ENCODE measurements at places on chromosomes 13 and 19. TPM values are rescaled to one million over a fixed set of nuclear protein-coding genes. Genes with fewer than 3 reads are reported as not detected.

Gene SYDE1
- 100 TPM for total RNA-seq

- no peaks in the 10 kb centered on the region for H3K4me1 ChIP-seq
- ATAC-seq: no peak
- H3K27me3 ChIP-seq: peaks cover 19% of the 10 kb centered on the region
- H3K4me3 ChIP-seq: no peak overlapping the region
- no peaks in the 10 kb centered on the region for H3K36me3 ChIP-seq
- H3K27ac ChIP-seq: no peak overlapping the region
Observed at GRCh38 chr19:51676566-51677083, 16.5 kb upstream of the SPACA6 start.

DNA sequence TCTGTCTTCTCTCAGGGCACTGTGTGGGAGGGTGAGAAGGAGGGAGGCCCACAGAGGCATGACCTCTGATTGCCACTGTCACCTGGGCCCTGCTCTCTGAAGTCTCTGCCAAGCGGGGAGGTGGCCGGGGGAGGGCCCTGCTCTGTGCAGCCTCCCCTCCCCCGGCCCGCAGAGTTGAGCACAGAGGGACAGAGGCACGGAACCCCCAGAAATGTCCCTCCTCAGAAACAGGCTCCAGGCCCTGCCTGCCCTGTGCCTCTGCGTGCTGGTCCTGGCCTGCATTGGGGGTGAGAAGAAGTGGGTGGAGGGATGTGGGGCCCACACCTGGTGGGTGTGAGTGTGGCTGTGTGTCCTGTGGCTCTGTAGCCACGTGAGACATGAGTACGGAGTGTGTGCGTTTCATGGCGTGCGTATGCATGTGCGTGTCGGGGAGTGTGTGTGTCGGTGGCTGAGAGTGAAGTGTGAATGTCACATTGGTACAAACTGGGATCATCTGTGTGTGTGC is at the start of gene APOC4:
TSS of gene APOC4 (plus strand) at position 171 of the 505 bp plus-strand sequence. CDS start at position 212, 41 bp downstream.
- no peak within 1 kb of the TSS for H3K27ac ChIP-seq
- H3K36me3 ChIP-seq: no peaks in the 10 kb centered on the region
- no peak within 1 kb of the TSS for H3K4me3 ChIP-seq
- no peaks in the 10 kb centered on the region for H3K4me1 ChIP-seq
- H3K27me3 ChIP-seq: no peaks in the 10 kb centered on the region

Gene RNF17
- 0.42 TPM for total RNA-seq

DNA sequence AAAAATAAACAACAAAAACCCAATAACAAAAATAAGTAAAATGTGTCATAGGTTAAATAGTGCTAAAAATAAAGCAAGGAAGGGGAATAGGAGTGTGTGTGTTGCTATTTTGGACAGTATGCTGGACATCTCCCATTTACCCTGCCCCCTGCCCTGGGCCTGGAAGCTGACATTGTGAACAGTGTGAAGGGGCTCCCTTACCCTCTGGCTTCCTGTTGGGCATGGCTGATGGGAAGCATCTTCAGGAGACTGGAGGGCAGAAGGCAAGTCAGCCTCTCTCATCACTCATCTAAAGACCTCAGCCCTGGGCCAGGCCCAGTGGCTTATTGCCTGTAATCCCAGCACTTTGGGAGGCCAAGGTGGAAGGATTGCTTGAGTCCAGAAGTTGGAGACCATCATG is 26.7 kb downstream of the KCTD15 start:
- H3K4me1 ChIP-seq: no peaks in the 10 kb centered on the region
- no peak overlapping the region for H3K4me3 ChIP-seq
- H3K27ac ChIP-seq: no peak overlapping the region
- H3K27me3 ChIP-seq: no peaks in the 10 kb centered on the region

GRCh38 chr13:45179428-45179827 is 21.4 kb downstream of the KCTD4 start:
- H3K4me3 ChIP-seq: no peak overlapping the region
- H3K27ac ChIP-seq: no peak overlapping the region
- H3K36me3 ChIP-seq: no peaks in the 10 kb centered on the region
- no peaks in the 10 kb centered on the region for H3K4me1 ChIP-seq
- no peaks in the 10 kb centered on the region for H3K27me3 ChIP-seq

Gene CYP4F2
- not detected for total RNA-seq

Gene DDX39A
- 31.4 TPM for total RNA-seq

Gene PTGER1
- 0.93 TPM for total RNA-seq

DNA sequence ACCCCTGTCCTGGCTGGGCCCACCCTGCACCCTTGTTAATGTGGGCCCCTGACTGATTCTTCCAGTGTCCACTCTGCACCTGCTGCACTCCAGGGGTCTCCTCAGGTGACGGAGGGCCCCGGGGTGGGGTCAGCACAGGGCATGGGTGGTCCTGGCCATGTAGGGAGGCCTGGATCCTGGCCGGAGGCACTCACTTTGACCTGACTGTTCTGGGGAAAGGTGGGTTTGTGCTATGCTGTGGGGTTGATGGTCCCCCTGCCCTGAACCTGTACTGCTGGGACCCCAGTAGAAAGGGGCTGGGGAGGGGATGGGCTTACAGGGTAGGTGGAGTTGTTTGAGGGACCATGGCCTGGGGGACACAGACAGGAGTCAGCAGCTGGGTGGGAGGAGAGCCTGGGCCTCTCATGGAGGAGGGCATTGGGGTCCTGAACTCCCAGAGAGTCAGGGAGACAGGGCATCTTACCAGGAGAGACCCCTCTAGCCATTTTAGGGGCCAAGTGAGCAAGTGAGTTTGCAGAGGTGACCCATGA is 25.8 kb upstream of the CEACAM1 start:
- no peak overlapping the region for H3K27ac ChIP-seq
- peaks cover 23% of the 10 kb centered on the region for H3K27me3 ChIP-seq
- H3K4me3 ChIP-seq: no peak overlapping the region
- no peaks in the 10 kb centered on the region for H3K4me1 ChIP-seq
- no peaks in the 10 kb centered on the region for H3K36me3 ChIP-seq

DNA sequence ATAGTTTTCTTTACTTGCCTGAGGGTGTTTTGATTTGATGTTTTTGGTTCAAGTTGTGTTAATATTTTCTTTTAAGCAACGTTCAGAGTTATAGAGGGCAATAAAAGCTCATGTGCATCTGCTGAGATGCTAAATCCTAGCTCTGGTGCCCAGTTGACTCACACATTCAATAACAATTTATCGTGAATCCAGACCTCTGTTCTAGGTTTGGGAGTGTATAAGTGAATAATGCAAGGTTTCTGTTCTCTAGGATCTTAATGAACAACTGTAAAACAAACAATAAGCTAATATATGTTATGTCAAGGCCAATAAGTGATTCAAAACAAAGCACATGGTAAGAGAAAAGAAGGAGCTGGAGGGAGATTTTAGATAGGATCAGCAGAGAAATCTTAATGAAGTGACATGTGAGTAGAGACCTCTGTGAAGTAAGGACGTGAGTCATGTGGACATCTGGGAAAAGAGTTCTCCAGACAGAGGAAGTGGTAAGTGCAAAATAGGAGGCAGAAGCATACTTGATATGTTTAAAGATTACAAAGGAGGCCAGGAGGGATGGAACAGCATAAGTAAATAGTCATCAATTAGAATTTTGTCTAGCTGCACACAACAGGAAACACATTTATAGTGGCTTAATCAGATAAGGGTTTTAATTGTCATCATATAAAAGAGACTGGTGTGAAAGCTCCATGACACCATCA is 278.5 kb upstream of the HTR2A start:
- no peak overlapping the region for H3K4me3 ChIP-seq
- no peaks in the 10 kb centered on the region for H3K36me3 ChIP-seq
- no peaks in the 10 kb centered on the region for H3K4me1 ChIP-seq
- no peak for ATAC-seq
- H3K27ac ChIP-seq: no peak overlapping the region

Gene FPR1
- 16.8 TPM for total RNA-seq

Gene PLIN3
- total RNA-seq: 66.3 TPM

- H3K4me1 ChIP-seq: peaks cover 30% of the 10 kb centered on the region
- H3K27me3 ChIP-seq: peaks cover 71% of the 10 kb centered on the region
- H3K27ac ChIP-seq: no peak overlapping the region
- H3K36me3 ChIP-seq: no peaks in the 10 kb centered on the region
Observed at GRCh38 chr19:50431343-50432220, 1.1 kb upstream of the MYBPC2 start.

DNA sequence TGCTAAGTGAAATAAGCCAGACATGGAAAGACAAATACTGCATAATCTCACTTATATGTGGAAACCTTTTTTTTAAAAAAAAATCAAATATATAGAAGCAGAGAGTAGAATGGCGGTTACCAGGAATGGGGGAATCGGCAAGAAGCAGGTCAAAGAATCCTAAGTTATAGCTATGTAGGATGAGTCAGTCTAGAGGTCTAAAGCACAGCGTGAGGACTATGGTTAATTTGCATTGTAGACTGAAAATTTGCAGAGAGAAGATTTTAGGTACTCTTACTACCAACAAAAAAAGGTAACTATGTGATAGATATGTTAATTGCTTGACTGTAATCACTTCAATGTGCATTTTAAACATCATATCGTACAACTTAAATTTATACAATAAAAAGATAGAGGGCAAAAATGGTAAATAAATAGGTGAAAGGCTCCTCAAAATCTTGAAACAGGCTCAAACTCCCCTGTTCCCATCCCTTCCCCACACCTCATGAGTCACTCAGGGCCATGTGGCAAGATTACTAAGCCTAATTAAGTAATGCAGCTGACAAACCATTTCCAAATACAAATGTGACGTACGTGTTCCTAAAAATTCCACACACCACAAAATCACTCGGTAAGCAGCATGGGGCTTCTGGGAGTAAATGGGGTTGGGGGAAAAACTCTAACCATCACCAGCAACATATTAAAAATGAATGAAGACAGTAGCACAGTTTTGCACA is 159.0 kb downstream of the USP12 start:
- no peaks in the 10 kb centered on the region for H3K4me1 ChIP-seq
- peak overlapping the region; percentile 70 for H3K27ac ChIP-seq
- H3K4me3 ChIP-seq: no peak overlapping the region
- H3K27me3 ChIP-seq: no peaks in the 10 kb centered on the region
- peak; percentile 74 for ATAC-seq

- H3K27me3 ChIP-seq: no peaks in the 10 kb centered on the region
- no peak for ATAC-seq
- no peaks in the 10 kb centered on the region for H3K36me3 ChIP-seq
- no peaks in the 10 kb centered on the region for H3K4me1 ChIP-seq
- no peak overlapping the region for H3K4me3 ChIP-seq
Observed at GRCh38 chr13:61779456-61779855, 363.8 kb upstream of the PCDH20 start.

Gene F10
- 51.7 TPM for total RNA-seq

DNA sequence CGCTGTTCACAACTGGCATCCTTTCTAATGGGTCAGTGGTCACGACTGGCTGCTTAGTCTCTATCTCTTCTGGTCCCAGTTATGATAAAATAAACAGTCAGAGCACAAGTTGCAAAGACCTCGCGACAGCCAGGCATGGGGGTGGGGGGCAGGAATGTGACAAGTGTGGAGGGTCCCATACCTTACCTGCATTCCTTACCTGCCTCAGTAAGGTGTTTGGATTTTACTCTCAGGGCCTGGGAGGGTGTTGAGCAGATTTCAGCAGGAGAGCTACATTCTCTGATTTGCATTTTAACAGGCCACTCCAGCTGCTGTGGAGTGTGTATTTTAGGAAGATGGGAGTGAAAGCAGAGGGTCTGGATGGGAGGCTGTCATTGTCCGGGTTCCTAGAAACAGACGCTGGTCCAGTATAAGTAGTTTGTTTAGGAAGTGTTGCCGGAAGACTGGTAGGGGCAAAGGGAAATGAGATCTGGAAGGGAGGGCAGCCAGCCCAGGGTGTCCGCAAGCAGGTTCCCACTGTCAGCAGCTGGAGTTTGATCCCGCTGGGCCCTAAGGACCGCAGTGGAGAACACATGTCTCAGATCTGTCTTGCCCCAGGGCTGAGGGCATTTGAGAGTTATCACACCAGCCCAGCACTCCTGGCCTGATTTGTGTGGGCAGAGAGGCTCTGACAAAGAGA is 920.0 kb downstream of the UQCRFS1 start:
- peaks cover 13% of the 10 kb centered on the region for H3K4me1 ChIP-seq
- H3K4me3 ChIP-seq: no peak overlapping the region
- H3K27me3 ChIP-seq: peaks cover 4% of the 10 kb centered on the region
- H3K27ac ChIP-seq: no peak overlapping the region
- no peaks in the 10 kb centered on the region for H3K36me3 ChIP-seq
- no peak for ATAC-seq

DNA sequence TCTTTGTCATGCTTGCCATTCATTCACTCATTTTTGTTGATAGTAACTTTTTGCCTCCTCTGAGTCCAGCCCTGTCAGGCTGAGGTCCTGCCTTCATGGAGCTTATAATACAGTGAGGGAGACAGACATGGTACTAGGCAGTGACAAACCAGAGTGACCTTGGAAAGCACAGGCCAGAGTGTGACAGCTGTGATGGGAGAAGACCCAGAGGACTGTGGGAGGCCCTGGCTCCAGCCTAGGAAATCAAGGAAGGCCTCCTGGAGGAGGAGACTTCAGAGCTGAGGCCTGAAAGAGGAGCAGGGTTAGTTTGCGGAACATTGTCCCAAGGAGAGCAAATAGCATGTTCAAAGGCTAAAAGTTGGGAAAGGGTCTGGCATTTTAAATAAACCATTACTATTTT is 20.5 kb downstream of the PAK4 start:
- no peaks in the 10 kb centered on the region for H3K36me3 ChIP-seq
- peak overlapping the region; percentile 87 for H3K27ac ChIP-seq
- H3K27me3 ChIP-seq: no peaks in the 10 kb centered on the region

- H3K36me3 ChIP-seq: no peaks in the 10 kb centered on the region
- peak overlapping the region; percentile 87 for H3K4me3 ChIP-seq
- no peaks in the 10 kb centered on the region for H3K27me3 ChIP-seq
- H3K4me1 ChIP-seq: peaks cover 46% of the 10 kb centered on the region
Observed at GRCh38 chr19:2329149-2329478, 630 bp downstream of the SPPL2B start.

Gene ERICH4
- total RNA-seq: not detected

- no peak overlapping the region for H3K27ac ChIP-seq
- H3K4me3 ChIP-seq: no peak overlapping the region
- H3K36me3 ChIP-seq: no peaks in the 10 kb centered on the region
- H3K4me1 ChIP-seq: no peaks in the 10 kb centered on the region
- peaks cover 7% of the 10 kb centered on the region for H3K27me3 ChIP-seq
Observed at GRCh38 chr13:101408154-101408553, 8.2 kb downstream of the NALCN start.

Gene ZBTB7A
- 65.6 TPM for total RNA-seq

DNA sequence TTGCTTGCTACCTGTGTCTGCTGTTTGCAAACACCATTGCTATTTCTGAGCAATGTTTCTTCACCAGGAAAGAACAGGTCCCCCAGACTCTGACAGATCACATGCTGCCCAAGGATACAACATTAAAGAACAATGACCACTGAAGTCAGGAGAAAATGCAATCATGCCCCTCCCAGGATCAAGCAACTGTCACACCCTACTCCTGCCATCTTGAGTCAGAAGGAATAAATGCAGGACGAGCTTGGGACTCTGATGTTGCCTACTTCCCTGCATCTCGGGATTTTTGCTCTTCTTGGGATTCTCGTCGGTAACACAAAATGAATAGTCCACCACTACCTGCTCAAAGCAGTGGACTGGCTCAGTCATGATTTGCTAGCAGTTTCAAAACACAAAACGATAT is 490.6 kb downstream of the COG6 start:
- H3K27ac ChIP-seq: no peak overlapping the region
- H3K4me3 ChIP-seq: no peak overlapping the region
- ATAC-seq: no peak
- peaks cover 16% of the 10 kb centered on the region for H3K4me1 ChIP-seq

GRCh38 chr13:38784036-38784880 is 97.4 kb downstream of the FREM2 start:
- H3K27me3 ChIP-seq: no peaks in the 10 kb centered on the region
- H3K36me3 ChIP-seq: no peaks in the 10 kb centered on the region
- ATAC-seq: no peak
- no peaks in the 10 kb centered on the region for H3K4me1 ChIP-seq

Gene CLEC4M
- total RNA-seq: not detected

Gene EDNRB
- 9.0 TPM for total RNA-seq

Gene GRK1
- 0.15 TPM for total RNA-seq

- H3K27ac ChIP-seq: peak within 1 kb of the TSS; percentile 96
- no peaks in the 10 kb centered on the region for H3K4me1 ChIP-seq
- H3K4me3 ChIP-seq: peak within 1 kb of the TSS; percentile 90
- H3K36me3 ChIP-seq: no peaks in the 10 kb centered on the region
Observed at GRCh38 chr19:50025022-50025793, at the start of gene VRK3. Gene VRK3, minus strand, starts transcription at chr19:50025372. Its CDS starts 9,210 bp downstream, at chr19:50016162.
